ENCODE measurements at places on chromosomes 2 and 18.
A peak's percentile ranks its signal among the peaks of the same experiment; 100 is the strongest.

DNA sequence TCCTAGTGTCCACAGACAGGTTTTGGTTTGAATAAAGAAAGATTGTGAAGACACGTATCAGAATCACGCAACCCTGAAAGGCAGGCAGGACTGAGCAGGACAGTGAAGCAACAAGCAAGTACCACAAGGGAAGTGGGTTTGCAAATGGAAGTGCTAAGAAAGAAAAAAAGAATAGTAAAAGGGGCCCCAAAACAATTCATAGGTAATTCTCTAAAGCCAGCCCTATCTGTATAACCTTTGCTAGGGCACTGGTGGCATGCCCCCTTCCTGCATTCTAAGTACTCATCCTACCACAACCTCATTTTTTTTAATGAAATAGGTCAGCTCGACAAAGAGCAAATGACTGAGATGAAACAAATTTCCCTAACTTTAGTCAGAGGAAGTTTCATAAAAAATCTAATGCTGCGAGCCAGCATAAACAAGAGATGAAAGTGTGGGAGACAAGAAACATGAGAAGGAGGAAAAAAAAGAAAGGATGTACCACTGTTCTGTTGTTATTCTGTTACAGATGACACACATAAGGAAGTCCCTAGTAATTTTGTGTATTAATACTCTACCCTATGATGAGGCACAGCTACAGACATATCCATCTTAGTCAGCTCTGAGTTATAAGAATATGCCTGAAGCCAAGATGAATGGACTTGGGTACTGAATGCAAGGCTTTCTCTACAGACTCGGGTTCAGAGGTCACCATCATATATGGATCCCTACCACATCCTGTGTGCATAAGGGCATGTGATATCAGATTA is 32.2 kb downstream of the IKZF2 start:
- peak; percentile 63 for DNase-seq

- DNase-seq: no peak
These were observed 919 bp upstream of the CYP1B1 start for GRCh38 chr2:38076710-38077430.

- no peak for DNase-seq
These were observed 84.4 kb downstream of the MAP4K4 start for GRCh38 chr2:101781791-101782426.

DNA sequence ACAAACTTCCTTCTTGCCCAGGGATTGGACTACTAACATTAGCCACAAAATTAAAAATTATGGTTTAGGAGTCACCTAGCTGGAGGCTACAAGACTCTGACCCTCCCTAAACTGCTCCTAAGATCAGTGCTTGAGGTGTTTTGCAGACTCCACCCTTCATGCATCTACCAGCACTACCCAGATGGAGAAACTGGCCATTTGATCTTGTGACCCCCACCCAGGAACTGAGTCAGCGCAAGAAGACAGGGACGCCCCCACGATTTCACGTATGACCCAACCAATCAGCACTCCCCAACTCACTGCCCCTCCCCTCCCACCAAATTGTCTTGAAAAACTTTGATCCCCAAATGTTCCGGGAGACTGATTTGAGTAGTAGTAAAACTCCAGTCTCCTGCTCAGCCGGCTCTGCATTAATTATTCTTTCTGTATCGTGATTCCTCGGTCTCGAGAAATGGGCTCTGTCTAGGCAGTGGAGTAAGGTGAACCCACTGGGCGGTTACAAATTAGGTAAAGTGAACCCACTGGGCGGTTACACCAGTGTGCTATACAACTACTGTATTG is 40.1 kb upstream of the CCDC88A start:
- no peak for DNase-seq

DNA sequence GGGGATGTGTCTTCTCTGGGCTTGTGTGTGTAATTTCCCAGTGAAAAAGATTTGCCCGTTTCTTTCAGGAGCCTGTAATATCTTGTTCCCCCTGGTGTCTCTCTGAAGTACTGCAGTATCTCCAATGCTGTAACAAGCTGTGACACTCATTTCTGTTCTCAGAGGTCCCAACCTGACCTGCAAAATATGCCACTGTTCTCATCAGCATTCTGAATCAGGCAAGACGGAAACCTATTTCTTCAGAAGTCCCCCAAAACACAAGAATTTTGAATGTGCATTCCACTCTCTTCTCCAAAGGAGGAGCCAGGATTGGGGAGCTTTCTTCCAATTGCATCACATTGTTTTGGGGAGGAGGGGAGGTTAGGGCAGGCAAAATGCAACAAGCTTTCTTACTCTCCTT is 77.0 kb upstream of the CNGA3 start:
- peak; percentile 35 for DNase-seq

- DNase-seq: no peak
These were observed 50.2 kb upstream of the ZNF385B start for GRCh38 chr2:179911569-179911968.

- DNase-seq: no peak
These were observed 8.0 kb downstream of the SNED1 start for GRCh38 chr2:241006412-241006811.

DNA sequence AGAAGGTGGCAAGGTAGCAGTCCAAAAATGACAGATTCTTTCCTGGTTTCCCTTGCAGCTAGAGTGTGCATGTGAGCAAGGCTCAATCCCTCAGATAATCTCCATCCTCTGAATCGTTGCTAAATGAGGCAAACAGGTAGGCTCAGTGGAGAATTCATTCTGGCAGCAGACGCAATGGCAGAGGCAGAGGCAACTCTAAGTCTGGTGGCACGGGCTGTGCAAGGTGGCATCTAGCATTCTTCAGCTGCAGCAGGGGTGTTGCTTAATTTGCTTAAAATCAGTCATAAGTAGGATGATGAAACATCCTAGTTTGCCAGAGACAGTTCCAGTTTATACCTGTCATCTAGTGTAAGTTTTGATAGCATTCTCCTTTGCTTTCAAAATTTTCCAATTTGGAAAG is 391.1 kb upstream of the MEX3C start:
- DNase-seq: no peak

DNA sequence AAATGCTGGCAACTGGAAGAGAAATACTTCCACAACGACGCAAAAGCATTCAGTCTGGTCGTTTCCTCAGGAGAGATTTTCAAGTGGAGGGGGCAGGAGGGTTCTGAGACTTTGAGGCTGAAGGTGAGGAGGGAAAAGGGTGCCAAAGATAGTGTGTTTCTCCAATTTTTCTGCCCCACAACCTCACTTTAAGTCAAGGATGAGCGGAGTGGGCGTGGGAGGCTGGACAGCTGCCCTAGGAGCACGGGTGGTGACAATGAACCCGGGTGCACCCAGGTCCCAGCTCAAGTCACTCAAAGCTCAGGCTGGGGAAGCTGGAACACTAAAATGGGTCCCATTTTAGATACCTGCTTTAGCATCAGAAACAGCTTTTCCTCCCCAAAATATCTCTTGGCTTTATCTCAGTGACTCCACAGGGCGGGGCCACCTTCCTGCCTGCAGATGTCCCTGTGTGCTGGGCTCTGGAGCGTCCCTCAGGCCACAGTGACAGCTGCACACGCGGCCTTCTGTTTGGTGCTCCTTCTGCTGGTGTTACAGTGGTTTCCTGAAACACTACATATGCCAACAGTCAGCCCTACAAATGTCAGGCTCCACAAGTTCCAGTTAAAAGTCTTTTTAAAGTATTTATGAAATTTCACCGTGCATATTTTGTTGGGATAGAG is 1.4 kb upstream of the MBP start:
- peak; percentile 60 for DNase-seq

GRCh38 chr2:112151271-112151670 is 13.1 kb downstream of the FBLN7 start:
- DNase-seq: no peak

All from CD4-positive, alpha-beta T cell (primary cell).